ENCODE measurements at places on chromosomes 1 and 21. TPM values are rescaled to one million over a fixed set of nuclear protein-coding genes. Genes with fewer than 3 reads are reported as not detected.

The PBX1 gene
- 57.3 TPM for polyA plus RNA-seq

The KCNA2 gene
- 0.71 TPM for polyA plus RNA-seq

DNA sequence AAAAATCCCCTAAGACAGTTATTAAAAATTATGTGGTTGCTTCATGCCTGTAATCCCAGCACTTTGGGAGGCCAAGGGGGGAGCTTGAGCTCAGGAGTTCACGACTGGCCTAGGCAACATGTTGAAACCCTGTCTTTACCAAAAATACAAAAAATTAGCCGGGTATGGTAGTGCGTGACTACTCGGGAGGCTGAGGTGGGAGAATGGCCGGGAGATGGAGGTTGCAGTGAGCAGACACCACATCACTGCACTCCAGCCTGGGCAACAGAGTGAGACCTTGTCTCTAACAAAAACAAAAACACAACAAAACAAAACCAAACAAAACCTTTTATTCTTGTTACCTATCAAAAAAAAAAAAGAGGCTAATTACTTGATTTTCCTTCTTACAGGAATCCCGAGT, 2.1 kb downstream of the ELK4 start:
- DNase-seq: no peak

DNA sequence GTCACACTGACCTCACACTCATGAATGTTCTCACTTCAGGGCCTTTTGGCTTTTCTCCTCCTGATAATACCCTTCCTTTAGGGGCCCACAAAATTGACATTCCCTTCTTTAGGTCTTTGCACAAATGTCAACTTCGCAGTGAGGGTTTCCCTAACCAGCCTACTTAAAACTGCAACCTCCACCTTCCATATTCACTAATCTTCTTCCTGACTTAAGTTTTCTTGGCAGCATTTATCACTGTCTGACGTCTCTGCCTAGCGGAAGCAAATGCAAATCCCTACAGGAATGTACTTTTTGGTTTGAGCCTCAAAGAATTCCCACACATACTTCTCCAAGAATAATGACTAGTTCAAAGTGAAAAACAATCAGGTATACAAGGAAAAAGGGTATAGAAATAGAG, 32.8 kb downstream of the INTS7 start:
- DNase-seq: no peak

- no peak for DNase-seq
Observed at GRCh38 chr21:45120975-45121374, 46.6 kb downstream of the ADARB1 start.

DNA sequence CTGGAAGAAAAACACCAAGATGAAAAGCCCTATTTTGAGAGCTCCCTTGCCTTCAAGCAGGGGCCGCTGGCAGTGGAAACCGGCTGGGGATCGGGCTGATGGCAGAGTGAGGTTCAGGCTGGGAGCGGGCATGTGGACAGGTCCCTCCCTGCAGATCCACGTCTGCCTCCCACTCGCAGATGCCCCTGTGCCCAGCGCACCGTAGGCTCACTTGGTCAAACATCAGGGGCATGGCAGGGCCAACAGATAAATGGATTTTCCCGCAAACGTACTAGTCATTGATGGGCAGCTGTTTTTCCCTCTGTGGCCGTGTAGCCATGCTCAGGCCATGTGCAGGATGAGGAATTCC, 6.6 kb upstream of the C1orf174 start:
- DNase-seq: no peak

- DNase-seq: no peak
Observed at GRCh38 chr1:191929383-191929782, 228.9 kb upstream of the RGS18 start.

- no peak for DNase-seq
Observed at GRCh38 chr1:30474818-30475200, 248.6 kb downstream of the MATN1 start.

DNA sequence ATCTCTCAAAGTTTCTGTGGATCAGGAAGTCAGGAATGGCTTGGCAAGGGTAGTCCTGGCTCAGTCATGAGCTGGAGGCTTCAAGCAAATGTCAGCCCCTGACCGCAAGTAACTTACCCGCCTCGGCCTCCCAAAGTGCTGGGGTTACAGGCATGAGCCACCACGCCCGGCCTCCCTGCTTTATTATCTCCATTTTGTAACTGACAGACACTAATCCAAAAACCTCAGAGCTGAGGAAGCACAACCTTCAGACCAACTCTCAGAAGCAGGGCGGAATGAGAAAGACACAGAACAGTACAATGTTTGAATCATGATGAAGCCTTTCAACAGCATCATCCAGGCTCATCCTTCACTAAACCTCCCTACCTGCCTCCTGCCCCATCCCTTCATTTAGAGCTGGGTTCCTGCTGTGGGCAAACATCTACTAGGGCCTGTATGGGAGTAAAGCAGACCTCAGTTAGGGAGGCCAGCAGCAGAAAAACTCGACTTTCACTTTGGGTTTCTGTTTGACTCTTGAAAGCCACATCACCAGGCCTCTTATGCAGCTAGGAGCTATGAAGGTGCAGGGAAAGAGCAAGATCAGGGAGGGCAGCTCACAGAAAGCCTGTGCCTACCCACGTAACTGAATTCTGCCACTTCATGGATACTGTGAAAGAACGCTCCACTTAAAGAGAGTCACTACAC, 84.4 kb upstream of the RAB4A start:
- DNase-seq: no peak

GRCh38 chr1:17576519-17576853, 37.0 kb downstream of the ARHGEF10L start:
- no peak for DNase-seq

- no peak for DNase-seq
Observed at GRCh38 chr21:8998946-8999681, 1522.3 kb upstream of the TPTE start.

GRCh38 chr1:30330644-30331043, 392.7 kb downstream of the MATN1 start:
- no peak for DNase-seq
